ENCODE measurements at places on chromosomes 3 and 15.

GRCh38 chr3:70281663-70282062 is 30.8 kb downstream of the MDFIC2 start:
- DNase-seq: no peak

DNA sequence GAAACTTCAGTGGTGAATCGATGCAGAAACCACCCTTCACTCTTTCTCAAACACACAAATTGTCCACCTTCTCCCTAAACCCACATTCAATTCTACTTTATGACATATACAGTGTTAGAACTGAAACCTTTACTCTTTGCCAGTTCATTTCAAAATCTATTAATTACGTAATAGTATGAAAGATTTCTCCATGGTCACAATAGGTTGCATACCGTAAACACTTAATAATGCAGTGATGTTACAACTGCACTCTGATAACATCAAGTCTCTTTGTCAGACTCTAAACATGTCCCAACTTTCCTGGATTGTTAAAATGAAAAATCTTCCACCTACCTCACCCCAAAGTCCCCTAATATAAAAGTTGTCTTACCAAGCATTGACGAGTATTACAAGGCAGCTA is 111.8 kb upstream of the PROK2 start:
- no peak for DNase-seq

DNA sequence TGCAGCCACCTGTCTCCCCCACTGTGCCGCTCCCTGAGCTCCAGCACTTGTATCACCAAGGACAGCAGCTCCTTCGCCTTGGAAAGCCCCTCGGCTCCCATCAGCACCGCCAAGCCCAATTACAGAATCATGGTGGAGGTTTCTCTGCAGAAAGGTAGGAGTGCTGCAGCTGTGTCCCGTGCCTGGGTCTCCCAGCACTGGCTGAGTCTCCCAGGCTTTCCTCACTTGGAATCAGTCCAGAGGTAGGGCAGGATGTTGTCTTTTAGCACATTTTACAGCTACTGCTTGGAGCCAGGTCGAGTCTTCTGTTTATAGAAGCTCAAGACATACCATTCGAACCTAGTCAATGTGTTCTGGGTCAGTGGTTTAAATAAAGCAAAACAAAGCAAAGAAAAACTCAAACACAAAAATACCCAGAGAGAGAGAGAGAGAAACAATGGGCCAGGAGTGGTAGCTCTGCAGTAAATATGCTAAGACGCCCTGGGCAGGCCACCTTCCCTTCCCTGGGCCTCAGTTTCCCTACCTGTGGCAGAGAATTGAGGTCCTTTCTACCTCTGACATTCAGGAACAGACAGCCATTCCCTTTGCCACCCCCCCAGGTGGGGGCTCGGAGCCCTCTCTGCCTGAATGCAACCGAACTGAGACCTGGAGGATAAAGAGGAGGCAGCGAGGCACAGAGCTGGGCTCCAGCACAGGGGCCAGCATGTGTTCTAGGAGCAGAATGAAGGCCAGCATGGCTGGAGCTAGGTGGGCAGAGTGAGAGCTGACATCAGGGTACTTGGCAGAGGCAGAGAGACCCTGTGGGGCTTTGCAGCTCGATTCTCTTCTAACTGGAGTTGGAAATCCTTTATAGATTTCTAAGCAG is 44.1 kb downstream of the STARD5 start:
- DNase-seq: no peak

GRCh38 chr3:40172560-40172959 is 136.9 kb upstream of the EIF1B start:
- no peak for DNase-seq

- DNase-seq: no peak
Measured at GRCh38 chr15:33448961-33449606, 138.3 kb downstream of the RYR3 start.

GRCh38 chr3:66394019-66394752 is 106.6 kb downstream of the LRIG1 start:
- DNase-seq: no peak

- no peak for DNase-seq
Measured at GRCh38 chr3:65761446-65762234, 277.1 kb downstream of the MAGI1 start.

DNA sequence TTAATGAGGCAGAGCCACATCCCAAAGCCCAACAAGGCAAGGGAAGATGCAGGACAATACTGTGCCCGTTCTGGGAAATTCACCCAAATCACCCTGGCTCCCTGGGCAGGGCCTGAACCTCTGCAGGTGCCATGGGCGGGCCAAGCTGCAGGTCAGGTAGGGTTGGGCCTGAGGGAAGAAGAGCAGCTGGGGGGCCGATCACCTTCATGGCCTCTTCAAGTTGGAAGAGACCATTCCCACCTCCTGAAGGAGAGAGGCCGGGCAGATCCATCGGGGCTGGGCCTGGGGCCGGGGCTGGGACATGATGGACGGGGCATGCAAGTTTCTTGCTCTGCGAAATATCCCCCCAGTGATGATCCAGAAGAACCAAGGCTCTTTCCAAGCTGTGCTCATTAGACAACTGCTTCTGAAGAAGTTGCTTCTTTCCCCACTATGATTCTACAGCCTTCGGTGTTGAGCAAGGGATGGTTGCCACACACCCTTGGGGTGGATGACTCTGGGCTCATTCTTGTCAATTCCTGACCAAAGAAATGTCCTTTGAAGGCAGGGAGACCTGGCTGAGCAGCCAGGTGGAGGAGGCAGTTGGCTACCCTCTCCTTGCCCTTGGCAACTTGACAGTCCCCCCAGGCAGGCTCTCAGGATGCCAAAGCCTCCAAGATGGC is 38.2 kb downstream of the KLHL25 start:
- no peak for DNase-seq

All from esophagus muscularis mucosa (tissue), 4 donors.